ENCODE measurements at places on chromosomes 7 and 10.
A peak's percentile ranks its signal among the peaks of the same experiment; 100 is the strongest.

DNA sequence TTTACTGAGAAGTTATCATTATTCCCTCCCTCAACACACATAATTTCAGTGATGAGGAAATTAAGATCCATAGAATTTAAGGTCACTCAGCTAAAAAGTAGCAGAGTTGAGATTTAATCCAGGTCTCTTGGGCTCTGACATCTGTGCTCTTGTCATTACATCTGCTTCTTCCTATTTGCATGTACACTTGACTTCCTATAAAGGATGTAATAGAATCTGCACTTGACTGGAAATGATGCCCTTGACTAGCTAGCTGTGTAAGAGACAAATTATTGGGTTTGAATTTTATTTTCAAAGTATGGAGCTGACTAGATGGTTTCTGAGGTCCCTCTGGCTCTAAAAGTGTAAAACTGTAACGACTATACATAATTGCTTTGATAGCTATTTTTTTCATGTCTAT is 59.5 kb downstream of the AGK start:
- no peak for DNase-seq

DNA sequence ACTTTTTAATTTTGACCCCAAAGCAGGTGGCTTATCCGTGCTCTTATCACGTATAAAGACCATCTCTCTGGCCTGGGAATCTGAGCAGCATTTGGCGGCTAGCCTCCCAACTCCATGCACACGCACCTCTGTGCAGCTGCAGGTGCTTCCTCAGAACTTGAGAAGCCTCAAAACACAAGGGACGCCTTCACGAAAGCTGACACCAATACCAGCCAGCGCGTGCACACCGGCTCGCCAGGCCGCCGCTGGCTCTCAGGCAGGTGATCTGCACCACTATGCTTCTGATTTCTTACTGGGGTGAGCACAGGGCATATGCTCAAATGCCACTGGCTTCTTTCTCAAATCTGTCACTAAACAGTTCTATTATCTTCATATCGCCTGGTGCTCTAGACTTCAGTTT is 145.0 kb downstream of the PARD3 start:
- no peak for DNase-seq

DNA sequence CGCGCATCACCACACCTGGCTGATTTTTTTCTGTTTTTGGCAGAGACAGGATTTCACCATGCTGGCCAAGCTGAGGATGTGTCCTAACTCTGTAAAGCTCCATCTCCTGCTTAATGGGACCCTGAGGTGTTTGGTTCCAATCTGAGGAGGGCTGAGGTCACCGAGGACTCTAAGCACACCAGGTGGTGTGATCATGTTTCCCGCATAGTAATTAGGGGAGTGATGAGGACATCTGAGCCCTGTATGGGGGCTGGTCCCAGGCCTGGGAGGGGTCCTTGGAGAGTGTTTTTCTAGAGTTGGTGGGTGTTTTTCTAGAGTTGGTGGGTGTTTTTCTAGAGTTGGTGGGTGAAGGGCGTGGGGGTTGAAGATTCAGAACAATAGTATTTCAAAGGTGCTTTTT is 3.0 kb upstream of the ABHD11 start:
- no peak for DNase-seq

GRCh38 chr10:3588816-3589215 is 196.2 kb downstream of the KLF6 start:
- DNase-seq, result no peak

- DNase-seq, result no peak
Measured at GRCh38 chr10:28627102-28627501, 50.2 kb upstream of the BAMBI start.

GRCh38 chr10:75662715-75663114 is 231.3 kb downstream of the LRMDA start:
- DNase-seq, result no peak

GRCh38 chr10:62856021-62856420 is 39.9 kb upstream of the EGR2 start:
- peak; percentile 3 for DNase-seq

DNA sequence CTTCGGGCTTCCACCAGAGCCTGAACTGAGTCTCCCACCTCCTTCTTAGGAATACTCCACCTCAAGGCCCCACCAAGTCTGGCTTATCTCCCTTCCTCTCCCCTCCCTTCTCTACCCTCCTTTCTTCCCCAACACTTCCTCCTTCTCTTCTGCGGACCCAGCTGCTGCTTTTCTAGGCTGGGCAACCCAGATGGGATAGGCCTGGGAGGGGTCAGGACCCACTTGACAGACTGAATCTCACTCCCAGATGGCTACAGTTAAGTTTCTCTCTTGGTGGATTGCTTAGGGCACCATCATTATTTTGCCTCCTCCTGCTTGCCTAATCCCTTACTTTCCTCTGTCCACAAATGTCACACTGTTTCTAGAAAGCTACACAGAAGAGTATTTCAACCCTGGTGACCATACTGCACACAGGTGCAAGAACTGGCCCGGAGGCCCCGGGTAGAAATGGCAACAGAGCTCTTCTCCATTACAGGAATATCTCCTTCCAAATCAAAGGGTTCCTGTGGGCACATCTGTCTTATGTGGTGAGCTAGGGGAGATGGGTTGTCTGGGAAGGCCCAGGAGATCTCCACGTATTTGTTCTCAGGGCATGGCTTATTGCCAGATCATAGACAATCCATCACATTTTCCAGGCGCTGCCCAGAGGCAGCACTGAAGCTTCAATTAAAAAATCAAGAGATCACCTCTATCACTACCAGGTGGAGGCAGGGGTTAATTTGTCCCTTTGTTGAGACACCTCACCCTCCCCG is 5.1 kb upstream of the HOXA11 start:
- DNase-seq, result no peak

- DNase-seq, result no peak
Measured at GRCh38 chr10:26799342-26799741, 61.4 kb downstream of the ABI1 start.

GRCh38 chr7:70857793-70858545 is 274.0 kb upstream of the GALNT17 start:
- no peak for DNase-seq

GRCh38 chr10:129058664-129059155 is 408.3 kb upstream of the MGMT start:
- no peak for DNase-seq

- DNase-seq, result no peak
Measured at GRCh38 chr10:49350846-49351532, 44.9 kb downstream of the DRGX start.

GRCh38 chr10:30384701-30385201 is 35.7 kb upstream of the MTPAP start:
- DNase-seq, result no peak

DNA sequence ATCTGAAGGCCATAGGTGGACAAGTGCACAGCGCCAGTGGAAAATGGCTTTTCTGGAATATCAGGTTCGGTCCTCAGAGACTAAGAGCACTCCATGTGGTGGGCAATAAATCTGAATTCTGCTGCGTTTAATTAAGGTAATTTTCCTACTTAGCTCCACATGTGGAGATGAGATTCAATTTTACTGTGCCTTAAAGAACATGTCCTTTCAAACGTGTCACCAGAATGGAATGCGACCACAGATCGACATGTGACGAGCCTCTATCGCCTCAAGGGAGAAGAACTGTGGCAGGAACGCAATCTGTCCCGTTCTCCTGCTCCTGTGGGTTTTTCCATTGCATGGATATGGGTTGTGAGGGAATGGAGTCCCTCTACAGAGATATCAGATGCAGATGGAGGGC is 205.3 kb upstream of the ZNF32 start:
- no peak for DNase-seq

DNA sequence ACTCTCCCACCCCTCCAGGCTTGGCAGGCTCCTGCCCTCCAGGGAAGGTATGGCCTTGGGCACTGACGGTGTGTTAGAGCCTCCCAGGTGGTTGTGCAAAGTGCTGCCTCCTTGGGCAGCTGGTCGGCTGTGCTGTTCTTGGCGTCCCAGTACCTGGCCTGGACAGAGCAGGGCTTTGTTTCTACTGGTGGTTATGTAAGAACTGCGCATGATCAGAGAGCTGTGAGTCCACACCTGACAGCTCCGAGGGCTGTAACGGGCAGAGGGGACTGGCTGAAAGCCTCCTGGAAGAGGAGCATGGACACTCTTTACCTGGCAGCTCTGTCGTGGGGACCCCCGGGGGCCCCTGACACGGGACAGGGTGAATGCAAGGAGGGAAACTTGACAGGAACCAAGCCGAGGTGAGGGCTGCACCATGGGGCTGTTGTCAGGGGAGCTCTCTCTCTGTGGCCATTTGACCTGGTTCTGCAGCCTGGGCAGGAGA is 3.1 kb upstream of the SFRP5 start:
- DNase-seq, result no peak

- no peak for DNase-seq
Measured at GRCh38 chr7:128437426-128438332, 18.0 kb upstream of the HILPDA start.

DNA sequence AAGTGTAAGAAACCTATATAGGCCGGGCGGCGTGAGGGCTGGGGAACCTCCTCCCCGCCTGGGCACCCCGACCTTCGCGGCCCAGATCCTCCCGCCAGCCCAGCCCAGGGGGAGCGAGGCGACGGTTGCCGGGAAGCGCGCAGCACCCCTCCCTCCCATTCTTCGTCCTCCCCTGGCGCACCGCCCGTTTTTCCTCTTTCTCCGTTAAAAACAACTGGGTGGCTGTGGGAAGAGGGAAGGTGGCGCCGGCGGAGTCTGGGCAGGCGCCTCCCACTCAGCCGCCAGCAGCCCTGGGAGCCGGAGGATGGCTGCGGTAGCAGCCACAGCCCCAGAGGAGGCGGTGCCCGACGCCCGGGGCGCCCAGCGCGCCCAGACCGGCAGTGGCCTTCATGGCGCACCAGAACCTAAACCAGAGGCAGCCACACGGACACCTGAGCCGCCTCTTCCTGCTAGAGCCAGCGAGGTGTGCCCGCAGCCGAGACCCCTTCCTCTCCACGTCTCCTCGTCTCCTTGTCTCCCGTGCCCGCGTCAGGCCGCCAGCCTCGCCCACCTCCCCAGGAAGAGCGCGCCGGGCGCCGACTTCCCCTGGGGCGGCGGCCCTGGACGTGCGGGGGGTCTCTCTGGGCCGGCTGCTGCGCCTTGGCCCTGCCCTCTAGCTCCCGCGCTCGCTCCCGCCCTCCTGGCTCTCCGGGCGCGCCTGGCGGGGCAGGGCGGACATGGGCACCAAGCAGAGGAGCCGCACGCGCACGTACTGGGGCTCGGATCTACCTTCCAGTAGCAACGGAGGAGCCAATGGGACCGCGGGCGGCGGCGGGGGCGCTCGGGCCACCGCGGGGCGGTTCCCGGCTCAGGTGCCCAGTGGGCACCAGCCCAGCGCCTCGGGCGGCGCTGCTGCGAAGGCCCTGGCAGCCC is 32.8 kb upstream of the SFTPD start:
- DNase-seq, result no peak

DNA sequence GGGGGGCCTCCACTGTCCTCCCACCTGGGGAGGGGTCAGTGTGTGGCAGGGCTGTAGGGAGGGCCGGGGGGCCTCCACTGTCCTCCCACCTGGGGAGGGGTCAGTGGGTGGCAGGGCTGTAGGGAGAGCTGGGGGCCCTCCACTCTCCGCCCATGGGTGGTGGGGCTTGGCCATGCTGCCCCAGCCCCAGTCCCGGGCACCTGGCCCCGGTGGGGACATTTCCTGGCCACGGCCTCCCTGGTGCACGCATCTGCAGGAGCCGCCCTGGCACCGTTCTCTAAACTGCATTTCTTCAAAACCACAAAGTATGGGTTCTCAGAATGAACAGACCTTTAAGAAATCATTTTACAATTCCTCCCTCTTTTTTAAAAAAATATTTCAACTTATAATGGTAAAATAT is 89.3 kb upstream of the PDGFA start:
- no peak for DNase-seq

GRCh38 chr10:18340496-18341051 is 200.3 kb downstream of the CACNB2 start:
- no peak for DNase-seq

- no peak for DNase-seq
Measured at GRCh38 chr7:52410032-52410431, 625.4 kb upstream of the POM121L12 start.

GRCh38 chr7:140061607-140061930 is 1.2 kb downstream of the PARP12 start:
- DNase-seq, result no peak

DNA sequence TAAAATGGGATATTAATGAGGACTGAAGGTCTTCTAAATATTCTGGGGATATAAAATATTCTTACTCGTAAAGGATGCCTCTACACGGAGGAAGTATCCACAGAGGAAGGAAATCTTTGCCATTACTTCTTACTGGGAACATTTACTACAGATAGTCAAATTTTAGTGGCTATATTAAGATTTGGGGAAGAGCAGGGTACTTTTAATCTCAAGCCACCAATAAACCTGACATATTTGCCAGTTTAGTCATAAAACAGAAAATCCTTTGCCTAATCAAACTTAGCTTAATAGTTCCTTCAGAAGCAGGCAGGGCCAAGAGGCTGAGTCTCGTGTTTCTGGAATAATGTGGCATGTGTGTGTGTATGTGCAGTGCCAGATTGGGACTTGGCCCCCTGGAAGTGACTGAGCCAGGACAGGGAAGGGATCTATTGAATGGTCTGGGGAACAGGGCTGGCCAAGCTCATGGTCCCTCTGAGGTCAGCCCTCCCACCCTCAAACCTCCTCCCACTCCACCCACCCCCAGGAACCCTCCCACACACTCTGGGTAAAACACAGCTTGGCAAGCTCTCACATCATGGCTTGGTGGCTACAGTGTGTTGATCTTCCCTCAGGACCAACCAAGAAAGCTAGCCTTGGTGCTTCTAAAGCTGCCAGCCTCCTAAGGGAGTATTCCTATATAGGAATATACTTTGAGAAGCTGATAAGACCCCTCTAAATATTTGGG is 1.6 kb upstream of the PIK3CG start:
- DNase-seq, result no peak

GRCh38 chr7:44182827-44183226 is 6.4 kb downstream of the GCK start:
- DNase-seq, result no peak

All from central memory CD4-positive, alpha-beta T cell (primary cell).